ENCODE measurements at places on chromosomes 6 and 20.

DNA sequence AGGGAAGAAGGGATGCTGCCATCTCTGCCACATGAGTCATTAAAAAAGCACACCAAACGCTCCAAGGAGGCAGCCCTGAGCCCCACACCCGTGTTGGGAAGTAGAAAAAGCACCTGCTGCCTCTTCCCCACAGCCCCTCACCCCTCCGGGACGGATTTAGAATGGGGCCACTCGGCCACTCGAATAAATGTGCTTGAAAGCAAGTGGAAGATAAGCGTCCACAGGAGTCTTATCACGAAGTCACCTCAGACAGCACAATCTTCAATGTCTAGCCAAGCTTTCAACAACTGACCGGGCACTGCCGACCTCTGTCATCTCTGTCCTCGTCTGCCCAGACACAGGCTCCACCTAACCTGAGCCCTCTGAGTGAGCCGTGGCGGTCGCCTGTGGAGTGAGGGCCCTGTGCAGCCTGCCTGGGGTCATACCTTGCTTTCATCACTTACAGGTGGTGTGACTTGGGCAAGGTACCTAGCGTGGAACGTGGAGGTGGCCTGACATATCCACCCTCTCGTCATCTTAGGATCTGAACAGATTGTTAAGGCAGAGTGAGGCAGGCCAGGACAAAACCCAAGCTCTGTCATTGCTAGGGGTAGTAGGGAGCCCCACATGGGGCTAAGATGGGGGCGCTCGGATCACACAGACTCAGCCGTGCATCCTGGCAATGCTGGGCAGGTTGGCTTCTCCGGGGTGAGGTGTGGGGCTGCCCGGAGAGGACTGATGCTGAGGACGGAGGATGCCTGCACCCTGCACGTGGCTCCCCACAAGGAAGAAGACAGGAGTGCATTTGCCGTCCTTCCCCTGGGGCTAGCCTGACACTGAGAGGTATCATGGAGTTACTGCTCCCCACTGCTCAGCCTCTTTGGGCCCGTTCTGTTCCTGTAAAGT lies 34.8 kb downstream of the PSMG4 start:
- DNase-seq: no peak

DNA sequence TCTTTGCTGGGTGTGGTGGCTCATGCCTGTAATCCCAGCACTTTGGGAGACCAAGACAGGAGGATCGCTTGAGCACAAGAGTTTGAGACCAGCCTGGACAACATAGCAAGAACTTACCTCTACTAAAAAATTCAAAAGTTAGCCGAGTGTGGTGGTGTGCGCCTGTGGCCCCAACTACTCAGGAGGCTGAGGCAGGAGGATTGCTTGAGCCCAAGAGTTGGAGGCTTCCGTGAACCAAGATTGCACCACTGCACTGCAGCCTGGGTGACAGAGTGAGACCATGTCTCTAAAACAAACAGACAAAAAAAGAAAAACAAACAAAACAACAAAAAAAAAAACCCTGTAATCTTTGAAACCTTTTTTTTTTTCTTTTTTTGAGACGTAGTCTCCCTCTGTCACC lies 67.5 kb downstream of the CAP2 start:
- no peak for DNase-seq

GRCh38 chr6:34457742-34458735 lies 7.8 kb upstream of the PACSIN1 start:
- no peak for DNase-seq

- DNase-seq: no peak
Measured at GRCh38 chr6:20978151-20978614, 443.9 kb downstream of the CDKAL1 start.

DNA sequence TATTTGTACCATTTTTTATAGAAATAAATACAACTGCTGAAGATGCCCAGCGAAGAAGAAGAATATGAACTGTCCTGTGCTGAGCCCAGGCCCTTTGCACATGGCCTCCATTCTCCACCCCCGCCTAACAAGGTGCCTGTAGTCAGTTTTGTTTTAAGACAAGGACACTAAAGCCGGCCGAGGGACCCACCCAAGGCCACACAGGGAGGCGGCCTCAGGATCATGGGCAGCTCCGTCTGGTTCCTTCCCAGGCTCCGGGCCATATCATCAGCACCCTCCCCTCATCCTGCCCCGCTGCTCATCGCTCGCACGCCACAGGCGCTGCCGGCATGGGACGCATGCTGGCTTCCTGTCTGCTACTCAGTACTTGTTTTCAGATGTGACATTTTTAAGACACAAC lies 21.3 kb downstream of the PSMG4 start:
- DNase-seq: no peak

GRCh38 chr6:165606740-165607008 lies 56.4 kb downstream of the PDE10A start:
- DNase-seq: no peak

DNA sequence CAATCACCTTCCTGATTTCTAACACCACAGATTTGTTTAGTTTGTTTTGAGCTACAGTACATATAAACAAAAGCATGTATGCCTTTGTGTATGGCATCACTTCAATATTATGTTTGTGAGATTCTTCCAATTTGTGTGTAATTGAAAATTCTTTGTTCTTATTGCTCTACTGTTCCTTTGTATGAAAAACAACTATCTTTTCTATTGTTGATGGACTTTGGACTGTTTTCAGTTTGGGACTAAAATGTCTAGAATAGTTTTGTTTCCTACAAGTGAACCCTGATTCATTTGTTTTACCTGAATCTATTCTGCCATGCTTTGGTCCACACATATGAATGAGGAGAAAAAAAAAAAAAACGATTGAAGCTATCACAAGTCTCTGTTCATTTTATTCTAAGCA lies 21.2 kb upstream of the ZNF184 start:
- no peak for DNase-seq

DNA sequence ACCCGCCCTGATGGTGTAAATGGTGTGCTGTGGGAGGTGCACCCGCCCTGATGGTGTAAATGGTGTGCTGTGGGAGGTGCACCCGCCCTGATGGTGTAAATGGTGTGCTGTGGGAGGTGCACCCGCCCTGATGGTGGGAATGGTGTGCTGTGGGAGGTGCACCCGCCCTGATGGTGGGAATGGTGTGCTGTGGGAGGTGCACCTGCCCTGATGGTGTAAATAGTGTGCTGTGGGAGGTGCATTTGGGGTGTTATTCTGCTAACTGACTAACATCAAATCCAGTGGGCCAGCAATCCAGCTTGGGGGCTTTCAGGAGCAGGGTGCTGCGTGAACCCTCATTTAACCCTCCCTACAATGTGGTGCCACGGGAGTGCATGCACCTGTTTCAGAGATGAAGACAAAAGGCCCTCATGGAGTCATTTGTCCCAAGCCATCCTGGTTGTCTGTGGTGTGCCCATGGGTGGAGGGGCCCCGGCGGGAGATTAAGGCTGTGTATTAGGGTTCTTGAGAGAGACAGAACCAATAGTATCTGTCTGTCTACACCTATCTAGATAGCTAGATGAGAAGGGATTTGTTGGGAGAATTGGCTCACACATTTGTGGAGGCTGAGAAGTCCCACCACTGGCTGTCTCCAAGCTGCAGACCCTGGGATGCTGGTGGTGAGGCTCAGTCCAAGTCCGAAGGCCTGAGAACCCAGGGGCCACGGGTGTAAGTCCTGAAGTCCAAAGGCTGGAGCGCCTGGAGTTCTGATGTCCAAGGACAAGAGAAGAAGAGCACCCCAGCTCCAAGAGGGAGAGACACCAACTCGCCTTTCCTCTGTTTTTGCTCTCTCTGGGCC lies 39.2 kb downstream of the TMEM242 start:
- no peak for DNase-seq

DNA sequence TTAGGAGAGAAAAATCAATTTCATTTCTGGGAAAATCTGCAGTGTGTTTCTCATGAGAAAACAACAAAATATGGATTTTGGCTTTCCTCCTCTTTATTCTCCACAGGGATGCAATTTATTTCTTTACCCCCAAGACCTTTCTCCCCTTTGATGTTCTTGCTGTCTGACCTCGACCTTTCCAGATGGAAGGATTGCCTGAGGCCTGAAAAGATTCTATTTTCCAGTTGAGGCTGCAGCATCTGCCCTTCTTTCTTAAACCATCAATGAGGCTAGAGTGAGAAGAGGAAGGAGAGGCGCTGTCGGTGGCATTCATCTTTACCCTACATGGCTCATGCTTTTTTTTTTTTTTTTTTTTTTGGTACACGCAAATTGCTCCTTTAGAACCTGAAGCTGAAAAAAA lies 344.2 kb upstream of the BTBD3 start:
- no peak for DNase-seq

- no peak for DNase-seq
Measured at GRCh38 chr6:167735951-167736288, 90.8 kb upstream of the AFDN start.

DNA sequence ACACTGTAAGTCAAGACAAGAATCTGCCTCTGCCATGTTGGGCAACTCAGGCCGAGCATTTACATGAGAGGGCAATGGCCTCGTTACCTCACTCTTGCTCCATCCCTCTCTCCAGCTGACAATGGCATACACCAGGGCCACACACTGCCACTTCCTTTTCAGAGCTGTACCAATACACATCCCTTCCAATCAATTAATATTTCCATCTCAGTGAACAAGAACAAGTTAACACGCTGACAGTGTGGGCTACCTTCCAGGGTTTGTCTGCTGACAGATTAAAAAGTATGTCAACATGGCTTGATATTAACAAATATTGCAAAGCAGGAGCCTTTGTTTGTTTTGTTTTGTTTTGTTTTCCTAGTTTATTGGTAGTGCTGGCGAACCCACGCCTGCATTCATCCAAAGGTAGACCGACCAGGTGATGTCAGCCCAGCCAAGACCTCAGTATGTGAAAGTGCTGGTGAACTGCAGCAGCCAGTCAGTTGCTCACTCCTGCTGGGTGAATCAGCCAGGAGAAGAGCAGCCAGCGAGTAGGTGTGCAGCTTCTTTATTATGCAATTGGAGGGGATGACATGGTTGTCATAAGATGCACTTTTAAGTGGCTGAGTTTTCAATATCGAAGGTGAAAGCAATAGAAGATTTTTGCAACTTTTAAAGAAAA lies 487.3 kb upstream of the JARID2 start:
- no peak for DNase-seq

GRCh38 chr20:57089699-57090144 lies 176.7 kb downstream of the BMP7 start:
- peak; percentile 65 for DNase-seq

GRCh38 chr6:138523347-138524210 lies 24.3 kb upstream of the NHSL1 start:
- DNase-seq: no peak
